DMS153 (cell line): ENCODE measurements at places on chromosomes 5 and 9.

GRCh38 chr5:128667751-128668150 is 129.7 kb upstream of the FBN2 start:
- DNase-seq: no peak

DNA sequence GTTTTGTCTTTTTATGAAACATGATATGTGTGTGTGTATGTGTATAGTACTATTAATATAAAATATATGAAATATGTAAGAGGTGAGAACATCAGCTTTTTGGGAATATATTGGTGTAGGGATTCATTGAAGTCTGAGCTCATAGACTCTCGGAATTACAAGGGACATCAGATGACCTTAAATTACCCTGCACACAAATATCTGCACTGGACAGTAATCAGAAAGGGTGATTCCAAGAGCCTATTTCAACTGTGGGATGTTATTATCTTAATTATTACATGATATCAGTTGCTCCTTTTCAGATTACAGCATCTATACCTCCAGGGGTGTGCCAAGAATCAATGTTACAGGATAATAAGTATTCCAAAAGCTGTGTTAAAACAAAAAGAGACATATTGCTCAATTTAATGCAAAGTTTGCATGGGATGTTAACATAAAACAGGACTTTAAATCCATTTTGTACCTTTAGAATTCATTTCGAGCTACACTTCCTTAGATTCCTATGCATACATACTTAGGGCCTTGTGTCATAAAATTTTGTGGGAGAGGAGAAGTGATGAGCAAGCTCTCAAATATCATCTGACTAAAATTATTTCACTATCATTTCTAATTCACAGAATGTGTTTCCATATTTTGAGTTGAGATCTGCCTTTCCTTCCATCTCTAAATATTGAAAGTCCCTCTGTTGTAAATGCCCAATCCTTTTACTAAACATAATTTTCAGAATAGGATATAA is 365.2 kb downstream of the BRINP1 start:
- no peak for DNase-seq

- DNase-seq: no peak
These were observed 1.3 kb upstream of the RNU6ATAC start for GRCh38 chr9:134165357-134166315.

DNA sequence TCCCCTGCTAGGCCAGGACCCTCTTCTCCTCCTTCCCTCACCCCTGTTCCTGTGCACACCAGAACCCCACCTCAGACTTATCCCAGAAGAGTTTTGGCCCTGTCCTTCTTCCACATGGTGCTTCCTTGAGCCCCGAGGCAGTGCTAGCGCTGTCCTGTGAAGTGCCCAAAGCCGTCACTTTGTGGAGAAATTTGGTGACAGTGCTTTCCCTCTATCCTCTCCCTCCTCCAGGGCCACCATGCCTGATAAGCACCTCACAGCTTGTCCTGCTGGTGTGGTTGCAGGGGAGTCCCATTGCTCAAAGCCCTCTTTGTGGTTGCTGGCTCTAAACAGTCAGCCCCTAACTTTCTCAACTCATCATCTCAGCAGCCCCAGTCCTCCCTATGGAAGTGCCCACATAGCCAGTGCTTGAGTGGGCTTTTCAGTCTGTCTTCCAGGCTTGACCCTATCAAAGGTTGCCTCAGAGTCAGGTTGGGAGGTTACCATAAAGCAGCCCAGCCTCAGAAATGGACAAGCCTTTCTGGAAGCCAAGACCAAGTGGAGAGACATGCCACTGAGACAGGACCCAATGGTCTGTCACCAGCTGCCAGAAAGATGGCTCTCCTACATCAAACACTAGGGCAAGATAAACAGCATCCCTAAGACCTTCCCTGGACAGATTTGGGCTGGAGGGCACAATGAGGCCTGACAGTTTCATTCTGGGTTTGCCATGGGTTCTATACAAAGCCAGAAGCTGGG is 18.0 kb downstream of the IGIP start:
- no peak for DNase-seq

DNA sequence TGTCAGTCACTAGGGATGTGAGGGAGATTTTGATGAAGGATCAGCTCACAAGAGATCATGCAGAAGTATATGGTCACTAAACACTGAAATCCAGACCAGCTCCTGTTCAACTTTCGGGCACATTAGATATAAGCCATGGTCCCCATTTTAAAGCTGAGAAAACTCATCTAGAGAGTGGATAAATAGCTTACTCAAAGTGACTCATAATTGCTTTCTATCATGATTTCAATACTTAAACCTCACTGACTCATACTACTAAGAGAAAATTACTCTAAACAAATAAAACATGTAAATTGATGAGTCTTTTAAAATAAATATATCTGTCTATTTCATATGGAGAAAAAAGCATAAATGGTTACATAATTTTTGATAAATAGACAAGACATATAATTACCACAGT is 567.7 kb downstream of the TLR4 start:
- no peak for DNase-seq

GRCh38 chr5:112951124-112951702 is 25.4 kb upstream of the DCP2 start:
- DNase-seq: no peak
